ENCODE measurements at places on chromosomes 6 and 20.
A peak's percentile ranks its signal among the peaks of the same experiment; 100 is the strongest.

DNA sequence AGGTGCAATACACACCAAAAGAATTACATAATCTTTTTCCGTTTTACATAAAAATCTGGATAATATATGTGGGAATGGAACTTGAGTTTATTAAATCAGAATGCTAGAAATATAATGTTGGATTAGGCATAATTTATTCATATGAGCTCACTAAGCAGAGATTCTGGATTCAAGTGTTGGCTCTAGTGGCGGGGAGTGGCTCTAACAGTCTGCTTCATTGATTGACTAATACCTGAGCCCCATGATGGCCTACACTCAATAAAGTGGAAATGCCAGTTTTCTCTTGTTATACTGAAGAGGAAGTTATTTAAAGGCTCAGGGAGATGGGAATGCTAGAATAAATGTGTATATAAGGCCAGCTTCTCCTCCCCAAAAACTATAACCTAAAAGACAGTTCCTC lies 285.5 kb upstream of the MOCS1 start:
- DNase-seq, result no peak

- no peak for DNase-seq
Observed at GRCh38 chr20:23257848-23258746, 92.5 kb upstream of the NXT1 start.

DNA sequence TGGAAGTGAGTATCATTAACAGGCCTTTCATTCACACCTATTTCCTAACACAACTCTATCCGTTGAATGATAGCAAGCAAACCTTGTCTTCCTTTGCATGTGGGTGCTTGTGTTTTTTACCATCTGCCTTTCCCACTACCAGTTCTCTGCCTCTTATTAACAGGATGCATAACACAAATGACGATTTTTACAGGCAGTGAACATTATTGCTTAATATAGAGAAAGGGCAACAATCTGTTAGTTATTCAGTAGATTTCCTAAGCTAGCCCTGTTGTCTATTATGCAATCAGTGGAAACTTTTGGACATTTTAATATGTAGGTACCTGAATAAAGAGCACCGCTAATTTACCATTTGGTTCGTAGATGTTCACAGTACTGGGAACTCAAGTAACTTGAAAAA lies 348.8 kb upstream of the PLCB4 start:
- DNase-seq, result no peak

DNA sequence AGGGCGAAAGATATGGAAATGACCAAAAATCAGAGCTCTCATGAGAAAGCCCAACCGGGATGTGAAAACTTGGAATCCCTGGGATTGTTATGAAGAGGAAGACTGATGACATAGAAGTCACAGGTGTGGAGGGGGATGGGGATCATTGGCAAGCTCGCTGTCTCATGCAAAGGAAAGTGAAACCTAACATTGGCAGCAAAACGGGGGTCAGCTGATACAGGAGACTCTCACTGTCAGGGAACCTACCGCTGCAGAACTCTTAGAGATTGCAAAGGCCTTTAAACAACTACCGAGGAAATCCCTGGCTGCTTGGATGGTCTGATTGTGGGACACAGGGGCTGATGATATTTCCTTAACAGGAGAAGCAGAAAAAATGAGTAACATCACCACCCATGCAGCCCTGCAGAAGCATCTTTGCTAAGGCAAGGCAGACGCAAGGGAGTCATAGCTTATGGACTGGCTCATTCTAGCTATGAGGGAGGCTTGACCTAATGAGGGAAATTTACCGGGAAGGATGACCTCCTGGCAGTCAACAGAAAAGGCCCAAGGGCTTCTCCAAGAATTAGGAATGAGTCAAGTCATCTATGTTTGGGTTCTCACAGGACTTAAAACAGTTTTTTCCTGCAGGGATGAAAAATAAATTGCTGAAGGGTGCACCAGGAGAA lies 7.0 kb downstream of the MUC21 start:
- DNase-seq, result peak; percentile 24

- DNase-seq, result no peak
Observed at GRCh38 chr6:170269846-170270541, 20.9 kb downstream of the DLL1 start.

GRCh38 chr6:144477856-144478255 lies 192.7 kb downstream of the UTRN start:
- no peak for DNase-seq
